ENCODE measurements at places on chromosomes 3 and 15. TPM values are rescaled to one million over a fixed set of nuclear protein-coding genes. Genes with fewer than 3 reads are reported as not detected.

The LCMT2 gene
- 7.3 TPM for total RNA-seq

The SHF gene
- 2.6 TPM for total RNA-seq

The SNX33 gene
- total RNA-seq: 12.4 TPM

The COMMD4 gene
- 67.6 TPM for total RNA-seq

Measured in vein endothelial cell (primary cell).